ENCODE measurements at places on chromosomes 4 and X.

- no peak for DNase-seq
Measured at GRCh38 chrX:65516756-65517155, 17.8 kb downstream of the LAS1L start.

DNA sequence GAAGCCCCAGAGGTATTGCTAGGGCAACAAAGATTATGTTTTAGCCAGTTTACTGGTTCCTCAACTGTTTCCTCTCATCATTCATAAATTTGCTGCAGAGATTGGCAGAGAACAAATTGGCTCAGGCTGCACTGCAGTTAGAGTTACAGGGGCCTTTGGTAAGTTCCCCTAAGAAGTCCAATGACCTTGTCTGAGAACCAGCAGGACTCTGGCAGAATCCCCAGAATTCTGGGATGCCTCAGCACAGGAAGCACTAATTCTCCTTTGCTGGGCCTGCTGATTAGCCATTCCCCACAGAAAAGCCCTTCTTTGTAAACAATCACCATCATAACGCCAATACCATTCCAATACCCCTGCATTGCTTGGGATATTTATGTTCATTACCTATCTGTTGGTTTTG lies 151.3 kb downstream of the USP46 start:
- DNase-seq, result no peak

GRCh38 chrX:30831082-30831481 lies 58.0 kb downstream of the TAB3 start:
- no peak for DNase-seq

- peak; percentile 87 for DNase-seq
Measured at GRCh38 chr4:185587427-185588161, 52.3 kb upstream of the PDLIM3 start.

DNA sequence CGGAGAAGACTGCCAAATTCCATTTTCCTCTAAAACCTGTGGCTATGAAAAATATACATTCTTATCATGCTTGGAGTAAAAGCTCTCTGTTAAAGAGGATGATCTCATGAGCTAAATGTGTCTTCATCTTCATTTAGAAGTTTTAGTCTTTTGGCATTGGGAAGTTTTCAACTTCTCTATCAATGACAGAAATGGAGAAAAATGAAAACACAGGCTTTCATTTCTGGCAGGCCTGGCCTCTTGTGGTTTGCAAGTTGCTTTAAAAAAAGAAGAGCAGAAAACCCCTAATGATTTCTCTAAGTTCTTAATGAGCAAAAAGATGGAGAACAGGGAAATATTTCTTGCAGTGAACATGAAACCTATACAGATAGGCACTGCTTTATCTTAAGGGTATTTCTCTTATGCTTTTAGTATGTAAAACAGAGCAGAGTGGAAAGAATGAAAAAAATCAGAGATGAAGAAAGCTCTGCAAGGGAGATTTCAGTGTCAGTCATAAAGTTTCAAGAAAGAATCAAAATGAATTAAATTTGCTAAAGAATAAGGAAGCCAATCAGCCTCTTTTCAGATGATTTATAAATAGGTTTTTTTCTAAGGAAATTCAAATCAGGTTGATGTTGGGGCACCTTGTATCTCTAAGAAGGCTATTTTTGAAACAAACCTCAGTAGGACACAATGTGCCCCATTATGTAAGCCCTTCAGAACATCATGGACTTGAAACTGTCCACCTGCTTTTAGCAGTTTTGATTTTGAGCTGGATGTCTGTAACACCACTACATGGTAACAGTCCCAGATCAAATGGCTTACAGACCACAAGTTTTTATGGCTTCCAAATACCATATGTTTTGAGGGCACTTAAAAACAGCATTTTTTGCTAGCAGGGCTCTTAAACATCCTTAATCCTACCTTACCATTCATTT lies 225.0 kb downstream of the GRIA3 start:
- no peak for DNase-seq

All from GM13976 (cell line).